ENCODE measurements at places on chromosomes 7 and 10. TPM values are rescaled to one million over a fixed set of nuclear protein-coding genes. Genes with fewer than 3 reads are reported as not detected.
A peak's percentile ranks its signal among the peaks of the same experiment; 100 is the strongest.

- DNase-seq = no peak
Measured at GRCh38 chr7:30458311-30458710, 20.3 kb downstream of the NOD1 start.

GRCh38 chr7:111752022-111752582, 189.8 kb upstream of the IMMP2L start:
- no peak for DNase-seq

GRCh38 chr7:974820-975681, at the start of gene COX19:
TSS of gene COX19 (minus strand) at chr7:975549. CDS start at chr7:975509, 40 bp downstream.
- DNase-seq = peak; percentile 65

DNA sequence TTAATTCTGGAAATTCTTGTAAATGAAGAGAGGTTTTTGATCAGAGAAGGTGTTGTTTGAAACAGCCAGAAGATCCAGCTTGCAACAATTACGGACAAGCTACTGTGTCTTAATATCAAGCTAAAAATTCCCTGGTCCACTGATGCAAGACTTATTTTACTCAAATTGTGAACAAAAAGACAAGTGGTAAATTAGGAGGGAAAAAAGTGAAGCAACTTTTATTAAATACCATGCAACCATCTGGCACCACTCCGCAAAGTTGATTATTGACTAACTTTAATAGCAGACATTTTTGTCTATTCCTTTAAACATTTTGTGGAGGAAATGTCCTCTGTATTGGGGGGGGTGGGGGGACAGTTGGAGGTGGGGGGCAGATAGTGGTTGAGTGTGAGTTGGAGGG, 5.1 kb upstream of the CAV2 start:
- no peak for DNase-seq

GRCh38 chr7:106625678-106626301, 35.2 kb downstream of the CCDC71L start:
- DNase-seq = no peak

- DNase-seq = no peak
Measured at GRCh38 chr7:36280840-36281812, 108.5 kb upstream of the ANLN start.

DNA sequence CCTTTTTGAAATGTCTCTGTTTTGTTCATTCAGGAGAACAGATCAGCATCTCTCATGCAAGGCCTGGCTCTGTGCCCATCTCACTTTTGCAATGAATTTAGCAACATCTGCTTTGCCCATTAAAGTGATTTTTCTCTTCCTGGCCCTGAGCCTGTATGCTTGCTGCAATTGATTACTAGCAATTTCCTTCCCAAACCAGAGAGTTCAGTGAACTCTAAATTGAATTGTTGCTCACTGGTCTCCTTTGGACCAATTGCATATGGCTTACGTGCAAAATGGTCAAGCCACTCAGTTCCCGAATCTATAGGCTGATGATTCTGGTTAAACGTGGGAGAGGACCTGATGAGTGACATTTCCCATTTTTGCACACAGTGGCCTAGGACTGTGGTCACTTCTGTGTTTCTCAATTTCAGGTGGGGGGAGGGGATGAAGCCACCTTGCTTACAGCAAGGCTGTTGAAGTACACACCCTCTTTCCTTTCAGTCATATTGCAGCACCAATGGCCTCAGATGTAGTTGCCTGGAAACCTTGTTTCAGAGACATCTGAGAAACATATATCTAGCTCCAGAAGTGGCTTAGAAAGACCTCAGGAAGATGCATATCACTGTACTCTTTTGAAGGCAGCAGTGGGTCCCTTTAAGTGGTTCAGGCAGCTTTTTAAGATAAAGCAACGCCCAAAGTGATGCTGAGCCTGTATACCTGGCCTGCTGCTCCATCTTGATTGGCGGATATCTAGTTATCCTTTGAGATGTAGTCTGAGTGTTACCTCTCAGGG, 201.4 kb downstream of the PTEN start:
- DNase-seq = peak; percentile 60

DNA sequence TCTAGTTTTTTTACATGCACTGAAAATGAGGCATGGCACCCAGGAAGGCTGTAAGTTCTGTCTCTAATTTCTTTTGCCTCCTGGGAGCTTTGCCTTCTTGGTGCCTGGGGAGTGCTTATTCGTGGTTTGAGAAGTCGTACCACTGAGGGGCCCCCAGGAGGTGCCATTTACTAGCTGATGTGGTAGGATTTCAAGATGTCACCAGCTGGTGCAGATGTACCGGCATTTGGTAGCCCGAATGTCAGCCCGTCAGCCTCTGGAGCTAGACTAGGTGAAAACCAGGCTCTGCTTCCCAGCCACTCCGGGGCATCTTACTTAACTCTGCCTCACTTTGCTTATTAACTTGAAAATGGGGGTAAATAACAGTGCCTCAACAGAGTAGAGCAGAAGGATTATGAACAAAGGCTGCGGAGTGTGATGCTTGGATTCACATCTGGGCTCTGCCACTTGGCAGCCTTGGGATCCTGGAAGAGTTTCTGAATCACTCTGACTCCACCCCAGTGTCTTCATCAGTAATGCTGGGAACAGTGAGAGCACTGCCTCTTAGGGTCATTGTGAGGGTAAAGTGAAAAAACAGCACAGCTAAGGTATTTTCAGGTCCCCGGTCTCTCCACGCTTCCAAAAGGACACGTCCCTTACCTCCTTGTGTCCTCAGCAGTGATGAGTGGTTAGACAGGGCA, 31.4 kb upstream of the BTBD16 start:
- DNase-seq = no peak

- DNase-seq = no peak
Measured at GRCh38 chr7:106504645-106505044, 156.3 kb downstream of the CCDC71L start.

DNA sequence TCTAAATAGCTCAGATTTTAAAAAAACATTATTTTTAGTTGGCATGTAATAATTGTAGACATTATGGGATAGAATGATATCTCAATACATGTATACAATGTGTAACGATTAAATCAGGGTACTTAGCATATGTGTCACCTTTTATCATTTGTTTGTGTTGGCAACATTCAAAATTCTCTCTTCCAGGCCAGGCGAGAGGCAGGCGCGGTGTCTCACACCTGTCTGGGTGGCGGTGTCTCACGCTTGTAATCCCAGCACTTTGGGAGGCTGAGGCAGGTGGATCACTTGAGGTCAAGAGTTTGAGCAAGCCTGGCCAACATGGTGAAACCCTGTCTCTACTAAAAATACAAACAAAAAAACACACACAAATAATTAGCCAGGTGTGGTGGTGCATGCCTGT, 151.7 kb downstream of the RTKN2 start:
- no peak for DNase-seq

- DNase-seq = no peak
Measured at GRCh38 chr7:130649004-130649790, 19.4 kb downstream of the COPG2 start.

- no peak for DNase-seq
Measured at GRCh38 chr10:132555648-132556575, 18.3 kb downstream of the INPP5A start.

DNA sequence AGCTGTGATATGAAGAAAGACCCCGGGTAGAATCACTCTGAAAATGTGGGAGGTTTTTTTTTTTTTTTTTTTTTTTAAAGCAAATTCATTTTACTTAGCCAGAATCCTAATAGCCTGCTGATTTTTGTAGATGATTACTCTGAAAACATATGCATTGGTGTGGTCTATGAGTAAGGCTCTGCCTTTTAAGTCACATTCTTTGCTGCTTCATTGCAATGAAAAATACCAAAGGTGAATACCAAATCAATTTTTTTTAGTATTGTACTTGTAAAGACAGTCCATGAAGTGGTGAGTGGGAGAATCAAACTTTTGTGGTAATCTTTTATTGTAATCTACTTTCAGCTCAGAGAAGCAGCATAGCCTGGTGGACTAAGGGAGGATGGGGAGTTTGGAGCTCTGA, 130.3 kb downstream of the SDK1 start:
- no peak for DNase-seq

- no peak for DNase-seq
Measured at GRCh38 chr7:122423591-122423990, 119.0 kb upstream of the FEZF1 start.

GRCh38 chr10:35447693-35448407, 111.5 kb downstream of the CCNY start:
- no peak for DNase-seq

- DNase-seq = no peak
Measured at GRCh38 chr10:7417103-7417623, 6.3 kb upstream of the SFMBT2 start.

Gene SPDYE6
- 5.3 TPM for polyA plus RNA-seq

Gene TET1
- polyA plus RNA-seq = 8.2 TPM

Gene TMEM178B
- 0.43 TPM for polyA plus RNA-seq

Gene STEAP4
- polyA plus RNA-seq = 3.5 TPM

Gene TMEM225B
- polyA plus RNA-seq = 0.77 TPM

Gene EGR2
- polyA plus RNA-seq = 2.5 TPM

Gene BMPR1A
- 46.0 TPM for polyA plus RNA-seq

Gene ELFN1
- 4.7 TPM for polyA plus RNA-seq

Gene TWIST1
- polyA plus RNA-seq = 4.8 TPM
